ENCODE measurements at places on chromosomes 16 and 17.

DNA sequence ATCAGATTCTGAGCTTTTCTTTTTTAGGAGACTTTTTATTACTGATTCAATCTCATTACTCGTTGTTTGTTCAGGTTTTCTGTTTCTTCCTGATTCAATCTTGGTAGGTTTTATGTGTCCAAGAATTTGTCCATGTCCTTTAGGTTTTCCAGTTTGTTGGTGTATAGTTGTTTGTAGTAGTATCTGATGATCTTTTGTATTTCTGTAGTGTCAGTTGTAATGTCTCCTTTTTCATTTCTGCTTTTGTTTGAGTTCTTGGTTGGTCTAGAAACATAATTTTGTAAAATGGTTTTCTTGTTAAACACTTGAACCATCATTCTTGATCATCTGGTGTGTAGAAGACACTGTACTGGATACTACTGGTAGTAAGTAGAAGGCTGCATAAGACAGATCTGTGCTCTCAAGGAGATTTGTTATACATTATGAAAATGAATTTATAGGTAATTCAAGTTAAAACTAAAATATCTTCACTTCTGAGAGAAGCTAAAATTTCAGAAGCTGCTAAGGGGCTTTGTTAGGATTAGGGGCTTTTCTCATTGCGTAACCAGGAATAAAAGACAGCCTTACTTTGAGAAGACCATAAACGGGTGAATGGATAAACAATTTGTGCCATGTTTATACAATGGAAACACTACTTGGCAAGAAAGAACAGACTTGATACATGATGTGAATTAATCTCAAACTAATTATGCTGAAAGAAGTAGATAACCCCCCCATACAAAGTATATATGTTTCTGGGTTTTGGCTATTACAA lies 44.0 kb downstream of the NSRP1 start:
- no peak for DNase-seq

GRCh38 chr16:55003306-55003705 lies 72.6 kb downstream of the IRX5 start:
- DNase-seq, result no peak

GRCh38 chr17:65902831-65903522 lies 289.0 kb downstream of the CEP112 start:
- DNase-seq, result no peak

DNA sequence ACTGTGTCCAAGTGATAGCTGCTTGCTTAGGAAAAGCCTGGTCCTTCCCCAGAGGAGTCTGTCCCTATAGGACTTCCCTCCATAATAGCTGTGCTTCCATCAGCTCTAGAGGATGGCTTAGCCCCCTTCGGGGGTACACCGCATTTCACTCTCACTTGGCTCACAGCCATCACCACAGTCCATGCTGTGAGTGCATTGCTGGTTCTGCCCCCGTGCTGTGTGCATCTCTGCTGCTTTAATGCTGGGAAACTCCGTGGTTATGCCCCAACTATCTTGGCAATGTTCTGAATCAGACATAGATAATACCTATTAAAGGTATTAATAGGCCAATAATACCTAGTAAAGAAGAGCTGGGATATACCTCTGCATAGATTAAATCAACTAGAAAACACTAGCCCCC lies 58.3 kb downstream of the SIAH1 start:
- no peak for DNase-seq

All from activated T-helper 1 cell treated with anti-CD3 and anti-CD28 coated beads, Interleukin-2, amount 50 U/mL, for 16 hours (primary cell).